Suprapubic skin (tissue), 4 donors: ENCODE measurements at places on chromosomes 1 and 21. TPM values are rescaled to one million over a fixed set of nuclear protein-coding genes. Genes with fewer than 3 reads are reported as not detected.
A peak's percentile ranks its signal among the peaks of the same experiment; 100 is the strongest.

USH2A gene
- not detected for total RNA-seq

ATP1A4 gene
- total RNA-seq: not detected

EDARADD gene
- 8.6 TPM for total RNA-seq

SLC22A15 gene
- total RNA-seq: 19.9 TPM

DNA sequence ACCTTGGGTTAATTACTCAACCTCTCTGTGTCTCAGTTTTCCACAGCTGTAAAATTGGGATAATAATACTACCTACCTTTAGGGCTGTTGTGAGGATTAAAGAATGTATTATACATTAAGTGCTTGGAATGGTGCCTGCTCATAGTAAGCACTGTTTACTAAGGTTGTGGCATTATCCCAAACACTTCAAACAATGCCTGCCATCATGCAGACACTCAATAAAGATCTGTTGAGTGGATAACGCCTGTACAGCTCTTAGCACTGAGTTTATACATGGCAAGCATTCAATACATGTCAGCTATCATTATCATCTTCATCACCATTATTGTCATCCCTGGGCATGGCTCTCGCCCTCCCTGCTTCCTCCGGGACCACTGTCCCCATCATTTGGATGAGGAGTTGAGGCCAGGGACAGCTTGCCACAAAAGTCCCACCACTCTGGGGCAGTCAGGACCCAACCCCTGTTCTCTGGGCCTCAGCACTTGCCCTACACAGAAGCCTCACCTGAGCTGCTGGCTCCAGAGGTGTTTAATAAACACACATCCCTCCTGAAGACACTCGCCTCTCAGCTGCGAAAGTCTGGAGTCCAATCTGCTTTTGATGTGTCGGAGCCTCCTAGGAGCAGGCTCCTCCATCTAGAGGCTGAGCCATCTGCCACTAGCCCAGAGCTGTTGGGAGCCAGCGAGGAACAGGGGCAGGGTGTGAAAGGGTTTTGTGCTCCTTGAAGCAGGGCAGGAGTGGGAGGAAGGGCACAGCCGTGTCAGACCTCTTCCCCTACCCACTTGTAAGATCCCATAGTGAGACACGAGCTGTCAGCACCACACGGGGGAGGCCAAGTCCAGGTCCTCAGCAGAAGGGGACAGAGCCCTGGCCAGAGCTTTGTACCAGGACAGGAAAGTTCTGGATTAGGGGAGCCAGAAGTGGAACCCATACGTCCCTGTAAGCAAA is 80.9 kb upstream of the ZC3H12A start:
- no peak overlapping the region for H3K4me3 ChIP-seq
- H3K36me3 ChIP-seq: no peaks in the 10 kb centered on the region
- DNase-seq: no peak
- H3K4me1 ChIP-seq: no peaks in the 10 kb centered on the region

GRCh38 chr1:63982201-63982600 is 208.4 kb downstream of the ROR1 start:
- no peaks in the 10 kb centered on the region for H3K27me3 ChIP-seq
- no peaks in the 10 kb centered on the region for H3K36me3 ChIP-seq
- DNase-seq: no peak
- H3K4me1 ChIP-seq: peaks cover 38% of the 10 kb centered on the region

DNA sequence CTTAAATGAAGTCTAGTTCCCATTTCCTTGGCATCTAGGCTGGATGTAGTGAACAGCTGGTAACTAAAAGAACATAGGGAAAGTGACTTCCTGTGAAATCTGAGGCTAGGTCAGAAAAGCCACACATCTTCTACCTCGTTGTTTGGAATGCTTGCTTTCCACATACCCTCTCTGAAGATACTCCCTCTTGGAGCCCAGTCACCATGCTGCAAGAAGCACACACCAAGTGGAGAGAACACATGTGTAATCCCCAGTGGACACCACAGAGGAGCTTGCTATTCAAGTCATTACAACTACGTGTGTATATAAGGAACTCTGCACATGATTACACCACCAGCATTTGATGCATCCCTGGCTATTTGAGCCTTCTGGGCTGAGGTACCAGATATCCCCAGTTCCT is 125.9 kb downstream of the RGS21 start:
- no peak overlapping the region for H3K27ac ChIP-seq
- no peaks in the 10 kb centered on the region for H3K36me3 ChIP-seq
- no peak overlapping the region for H3K4me3 ChIP-seq

- peaks cover 33% of the 10 kb centered on the region for H3K4me1 ChIP-seq
- peak overlapping the region; percentile 59 for H3K4me3 ChIP-seq
- H3K27me3 ChIP-seq: no peaks in the 10 kb centered on the region
- no peak for DNase-seq
- H3K36me3 ChIP-seq: peaks cover 47% of the 10 kb centered on the region
Measured at GRCh38 chr1:32221581-32221979, 573 bp downstream of the TMEM234 start.

- no peak overlapping the region for H3K4me3 ChIP-seq
- H3K27me3 ChIP-seq: no peaks in the 10 kb centered on the region
- no peak overlapping the region for H3K27ac ChIP-seq
- H3K4me1 ChIP-seq: no peaks in the 10 kb centered on the region
Measured at GRCh38 chr1:86227026-86227425, 70.5 kb upstream of the COL24A1 start.

GRCh38 chr1:15152318-15153183 is 996 bp upstream of the TMEM51 start:
- peak; percentile 87 for DNase-seq
- H3K4me1 ChIP-seq: peaks cover 42% of the 10 kb centered on the region
- peak overlapping the region; percentile 75 for H3K27ac ChIP-seq
- H3K4me3 ChIP-seq: peak overlapping the region; percentile 81
- H3K27me3 ChIP-seq: no peaks in the 10 kb centered on the region

DNA sequence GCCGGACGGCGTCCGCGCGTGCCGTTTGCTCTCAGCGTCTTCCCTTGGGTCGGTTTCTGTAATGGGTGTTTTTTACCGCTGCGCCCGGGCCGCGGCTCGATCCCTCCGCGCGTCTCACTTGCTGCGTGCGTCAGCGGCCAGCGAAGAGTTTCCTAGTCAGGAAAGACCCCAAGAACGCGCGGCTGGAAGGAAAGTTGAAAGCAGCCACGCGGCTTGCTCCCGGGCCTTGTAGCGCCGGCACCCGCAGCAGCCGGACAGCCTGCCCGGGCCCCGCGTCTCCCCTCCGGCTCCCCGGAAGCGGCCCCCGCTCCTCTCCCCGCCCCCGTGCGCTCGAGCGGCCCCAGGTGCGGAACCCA is 159.8 kb downstream of the RUNX1 start:
- H3K27me3 ChIP-seq: peaks cover 27% of the 10 kb centered on the region
- H3K4me3 ChIP-seq: peak overlapping the region; percentile 84
- H3K36me3 ChIP-seq: no peaks in the 10 kb centered on the region
- DNase-seq: no peak
- peaks cover 48% of the 10 kb centered on the region for H3K4me1 ChIP-seq

GRCh38 chr1:183609759-183610452 is 19.6 kb upstream of the NCF2 start:
- H3K4me1 ChIP-seq: peaks cover 19% of the 10 kb centered on the region
- H3K36me3 ChIP-seq: no peaks in the 10 kb centered on the region
- peak overlapping the region; percentile 61 for H3K27ac ChIP-seq
- H3K4me3 ChIP-seq: no peak overlapping the region
- no peaks in the 10 kb centered on the region for H3K27me3 ChIP-seq
- DNase-seq: no peak

DNA sequence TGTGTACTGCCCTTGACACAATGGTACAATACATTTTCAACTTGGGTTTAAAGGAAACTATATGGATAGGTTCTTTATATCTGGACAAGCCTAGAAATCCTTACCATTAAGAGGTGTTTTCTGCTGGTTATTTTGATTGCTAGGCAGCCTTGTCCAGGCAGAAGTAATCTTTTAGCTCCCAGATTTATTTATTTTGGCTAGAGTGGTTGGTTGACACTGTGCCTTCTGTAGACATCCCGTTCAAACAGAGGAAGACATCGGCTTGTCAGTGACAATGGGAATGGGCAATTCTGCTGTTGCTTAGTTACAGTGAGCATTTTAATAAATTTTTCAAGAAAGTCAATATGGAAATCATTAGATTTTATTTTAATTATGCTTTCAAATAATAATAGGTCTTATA is 138.8 kb downstream of the VPS13D start:
- no peak overlapping the region for H3K4me3 ChIP-seq
- DNase-seq: no peak
- peaks cover 3% of the 10 kb centered on the region for H3K4me1 ChIP-seq
- H3K27me3 ChIP-seq: no peaks in the 10 kb centered on the region

GRCh38 chr1:8629241-8630091 is 188.0 kb downstream of the RERE start:
- H3K4me3 ChIP-seq: no peak overlapping the region
- no peaks in the 10 kb centered on the region for H3K36me3 ChIP-seq
- peaks cover 13% of the 10 kb centered on the region for H3K4me1 ChIP-seq
- no peaks in the 10 kb centered on the region for H3K27me3 ChIP-seq
